Diencephalon (tissue), 1 donor: ENCODE measurements at places on chromosomes 2 and 18. TPM values are rescaled to one million over a fixed set of nuclear protein-coding genes. Genes with fewer than 3 reads are reported as not detected.

DES gene
- total RNA-seq: 1.4 TPM

ACTG2 gene
- total RNA-seq: 0.23 TPM

CHRNA1 gene
- total RNA-seq: not detected

LRP2 gene
- 11.5 TPM for total RNA-seq

ADCYAP1 gene
- total RNA-seq: 18.5 TPM

DNAJC5G gene
- 0.23 TPM for total RNA-seq

LYPD6B gene
- total RNA-seq: 5.8 TPM

CTDSP1 gene
- total RNA-seq: 18.7 TPM

UGT1A8 gene
- not detected for total RNA-seq

SH2D6 gene
- total RNA-seq: 0.23 TPM

SLC38A11 gene
- 4.4 TPM for total RNA-seq

IL36A gene
- total RNA-seq: not detected

DOK6 gene
- 80.7 TPM for total RNA-seq

SELENOI gene
- total RNA-seq: 70.8 TPM

PLB1 gene
- 10.6 TPM for total RNA-seq

GRB14 gene
- 12.5 TPM for total RNA-seq

BMP10 gene
- total RNA-seq: not detected

HOXD12 gene
- not detected for total RNA-seq

AMMECR1L gene
- 14.3 TPM for total RNA-seq

POTEI gene
- 1.2 TPM for total RNA-seq
